ENCODE measurements at places on chromosomes 7 and 10.

- DNase-seq = peak; percentile 57
These were observed 72.7 kb downstream of the HACD1 start for GRCh38 chr10:17544465-17544864.

DNA sequence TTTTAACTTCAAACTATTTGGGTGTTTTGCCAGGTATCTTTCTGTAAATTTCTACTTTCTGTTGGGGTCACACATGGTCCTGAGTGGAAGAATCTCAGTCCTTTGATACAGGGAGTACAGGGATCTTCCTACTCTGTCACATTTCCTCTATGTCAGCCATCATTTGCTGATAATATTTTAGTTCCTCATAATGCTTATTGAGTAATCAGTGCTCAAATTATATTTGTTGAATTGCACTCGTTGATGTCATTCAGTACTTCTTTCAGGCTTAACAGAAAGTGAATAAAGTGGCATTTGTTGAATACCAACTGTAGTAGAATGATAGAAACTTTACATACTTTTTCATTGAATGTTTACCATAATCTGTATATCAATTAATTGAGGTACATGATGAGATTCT, 31.9 kb downstream of the WDR11 start:
- no peak for DNase-seq

GRCh38 chr7:80478683-80479082, 33.2 kb downstream of the GNAT3 start:
- DNase-seq = peak; percentile 80

DNA sequence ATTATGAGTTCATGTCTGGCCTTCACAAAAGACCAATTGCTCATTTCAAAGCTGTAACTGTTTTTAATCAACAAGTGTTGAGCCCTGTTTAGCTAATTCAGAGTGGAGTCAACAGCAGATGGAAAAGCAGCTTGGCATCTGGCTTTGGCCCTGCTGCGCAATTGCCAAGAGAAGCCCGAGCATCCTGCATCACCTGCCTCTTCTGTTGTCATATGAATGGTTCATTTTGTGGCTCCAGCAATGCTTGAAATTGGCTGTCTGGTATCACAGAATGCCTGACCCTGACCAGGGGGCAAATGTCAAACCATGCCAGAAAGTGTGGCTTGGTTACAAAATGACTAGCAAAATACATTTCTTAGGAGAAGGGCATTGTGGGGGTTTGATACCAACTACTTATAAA, 296.5 kb upstream of the PHF14 start:
- DNase-seq = no peak

DNA sequence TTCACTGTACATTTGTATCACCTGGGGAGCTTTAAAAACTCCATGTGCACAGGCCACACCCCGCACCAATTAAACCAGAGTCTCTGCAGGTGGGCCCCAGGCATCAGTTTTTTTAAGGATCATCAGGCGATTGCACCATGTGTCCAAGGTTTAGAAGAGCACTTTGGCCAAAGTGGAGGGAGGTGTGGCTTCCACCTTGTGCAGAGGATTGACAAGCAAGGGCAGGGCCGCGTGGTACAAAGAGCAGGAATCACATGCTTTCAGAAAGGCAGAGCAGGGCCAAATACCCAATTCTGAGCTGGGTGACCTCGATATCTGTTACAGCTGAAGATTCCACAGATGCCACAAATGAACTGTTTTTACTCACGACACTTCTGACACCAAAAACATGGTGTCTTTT, 52.4 kb downstream of the NOC3L start:
- DNase-seq = no peak

DNA sequence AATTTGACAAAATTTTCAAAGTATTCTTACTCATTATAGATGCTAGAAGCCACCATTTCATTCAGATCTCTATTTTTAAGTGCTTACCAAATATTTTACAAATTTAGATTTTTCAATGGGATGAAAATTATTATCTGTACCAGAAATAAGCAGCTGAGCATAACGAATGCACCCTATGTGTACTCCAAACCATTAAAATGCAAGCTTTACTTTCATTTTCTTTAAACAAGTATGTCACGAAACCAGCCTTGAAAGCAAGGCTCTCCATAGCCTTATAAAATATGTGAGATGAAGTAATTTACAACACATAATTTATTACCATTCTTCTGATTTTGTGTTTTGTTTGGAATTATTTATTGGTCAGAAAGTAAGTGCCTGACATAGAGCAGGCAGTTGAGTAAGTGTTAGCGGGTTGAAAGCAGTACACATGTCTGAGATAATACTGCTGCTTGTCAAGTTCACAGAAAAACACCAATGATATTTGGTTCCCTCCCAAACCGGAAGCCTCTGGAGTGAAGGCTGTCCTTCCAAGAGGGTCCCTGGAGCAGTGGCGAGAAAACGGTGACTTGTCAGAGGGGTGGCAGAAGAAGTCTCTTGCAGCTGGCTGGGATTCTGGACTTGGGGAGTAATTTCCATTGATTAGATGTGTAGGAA, 322.7 kb upstream of the PFKP start:
- DNase-seq = no peak

GRCh38 chr10:3473271-3473670, 300.7 kb upstream of the PITRM1 start:
- DNase-seq = no peak

GRCh38 chr7:6590645-6591110, 857 bp downstream of the INTS15 start:
- DNase-seq = peak; percentile 31
